ENCODE measurements at places on chromosomes 4 and X.
A peak's percentile ranks its signal among the peaks of the same experiment; 100 is the strongest.

- DNase-seq, result no peak
These were observed 28.1 kb downstream of the CORIN start for GRCh38 chr4:47809654-47810203.

GRCh38 chrX:123432361-123433150 is 248.5 kb downstream of the GRIA3 start:
- no peak for DNase-seq

DNA sequence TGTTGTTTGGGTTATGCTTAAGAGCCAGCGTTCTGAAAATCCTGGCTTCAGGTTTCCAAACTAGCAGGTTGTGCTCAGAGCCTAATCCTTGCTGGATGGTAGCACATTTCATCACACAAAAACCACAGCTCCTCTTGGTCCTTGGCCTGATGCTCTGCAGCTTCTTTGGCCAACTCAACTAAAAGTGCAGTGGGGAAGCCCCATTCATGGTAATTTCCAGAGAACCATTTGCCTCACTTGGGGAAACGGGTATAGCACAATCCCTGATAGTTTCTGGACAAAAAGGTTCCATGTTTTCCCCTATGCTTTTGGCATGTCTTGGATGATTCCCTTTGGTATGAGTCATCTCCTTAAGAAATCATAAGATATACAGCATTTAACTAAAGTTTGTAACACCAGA is 78.7 kb downstream of the SYNPO2 start:
- peak; percentile 72 for DNase-seq

DNA sequence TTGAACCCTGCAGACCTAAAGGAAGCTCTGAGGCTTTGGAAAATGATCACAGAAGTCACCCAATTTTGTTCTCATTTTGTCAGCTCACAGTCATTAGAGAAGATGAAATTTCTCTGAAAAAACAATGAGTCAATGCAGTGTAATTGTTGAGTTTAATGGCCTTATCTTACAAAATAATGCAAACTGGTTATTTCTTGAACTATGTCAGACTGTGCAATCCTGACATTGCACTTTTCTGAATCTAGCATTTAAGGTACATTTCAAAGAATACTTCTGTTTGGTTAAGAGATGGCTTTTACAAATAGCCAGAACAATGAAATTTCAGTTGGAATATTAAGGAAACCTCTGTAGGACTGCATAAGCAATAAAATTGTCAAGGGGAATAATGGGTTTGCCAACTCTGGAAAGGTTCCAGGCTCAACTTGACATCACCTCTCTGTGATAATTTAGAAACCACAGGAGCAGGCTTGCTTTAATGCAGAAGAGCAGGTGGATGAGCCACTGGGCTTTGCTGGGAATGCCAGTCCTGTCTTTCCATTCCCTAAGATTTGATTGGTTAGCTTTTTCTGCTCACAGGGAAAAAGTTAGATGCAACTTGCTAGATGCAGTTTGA is 222.8 kb downstream of the FRMPD4 start:
- DNase-seq, result peak; percentile 19

DNA sequence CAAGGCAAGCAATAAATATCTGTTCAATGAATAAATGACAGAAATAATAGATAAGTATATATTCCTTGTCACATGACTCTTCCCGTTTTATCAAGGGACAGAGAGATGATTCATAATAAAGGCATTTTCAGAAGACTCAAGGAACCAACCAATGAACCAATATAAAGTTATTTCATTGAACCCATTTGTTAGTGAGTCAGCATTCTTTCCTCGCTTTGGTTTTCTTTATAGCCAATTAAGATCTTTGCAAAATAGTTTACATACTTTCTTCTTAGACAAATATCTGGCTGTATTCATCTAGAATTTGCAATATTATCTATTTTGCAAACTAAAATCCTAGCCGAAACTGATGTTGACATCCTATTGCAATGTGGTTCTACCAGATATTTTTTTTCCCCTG is 269.4 kb downstream of the IL15 start:
- peak; percentile 94 for DNase-seq

DNA sequence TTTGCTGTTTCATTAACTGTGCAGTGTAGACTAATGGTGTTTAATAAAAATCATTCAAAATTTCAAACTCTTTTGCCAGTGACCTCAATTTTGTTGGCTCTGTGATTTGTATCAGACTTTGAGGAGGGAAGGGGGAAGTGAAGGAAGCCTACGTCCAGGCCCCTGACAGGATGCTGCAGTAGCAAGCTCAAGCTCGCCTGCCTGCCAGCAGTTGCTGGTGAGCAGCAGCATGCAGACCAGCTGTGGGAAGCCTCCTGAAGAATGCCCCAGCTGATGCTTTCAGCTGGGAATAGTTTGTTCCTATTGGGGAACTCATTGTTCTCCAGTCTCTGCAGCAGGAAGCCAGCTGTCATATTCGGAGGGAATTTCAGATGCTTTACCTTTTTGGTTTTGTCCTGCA is 495.2 kb downstream of the AFF2 start:
- DNase-seq, result no peak

DNA sequence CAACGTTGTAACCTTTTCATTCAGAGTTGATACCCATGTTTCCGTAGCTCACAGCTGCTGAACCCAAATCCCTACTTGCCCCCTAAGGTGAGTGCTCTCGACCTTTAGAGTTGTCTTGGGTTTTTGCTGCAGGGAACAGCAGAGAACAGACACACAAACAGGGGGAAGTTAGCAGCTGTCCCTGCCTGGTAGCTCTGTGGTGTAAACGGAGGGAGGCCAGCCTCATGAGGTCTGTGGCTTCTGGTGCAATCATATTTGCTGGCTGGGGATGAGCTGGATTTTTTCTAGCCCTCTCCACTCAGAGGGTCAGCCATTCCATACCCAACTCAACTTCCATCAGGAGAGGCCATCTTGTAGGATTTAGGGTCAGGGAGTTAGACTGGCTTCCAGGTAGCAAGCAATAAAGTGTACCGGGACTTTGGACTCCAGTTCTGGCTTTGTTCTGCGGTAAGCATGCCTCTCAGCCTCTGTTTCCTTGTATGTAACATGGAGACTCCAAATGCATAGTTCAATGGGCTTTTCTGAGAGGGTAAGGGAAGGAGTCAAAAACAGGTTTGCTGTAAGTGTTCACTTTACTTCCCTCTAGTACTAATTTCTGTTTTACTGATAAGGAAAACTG is 218.9 kb downstream of the MID1IP1 start:
- DNase-seq, result no peak

DNA sequence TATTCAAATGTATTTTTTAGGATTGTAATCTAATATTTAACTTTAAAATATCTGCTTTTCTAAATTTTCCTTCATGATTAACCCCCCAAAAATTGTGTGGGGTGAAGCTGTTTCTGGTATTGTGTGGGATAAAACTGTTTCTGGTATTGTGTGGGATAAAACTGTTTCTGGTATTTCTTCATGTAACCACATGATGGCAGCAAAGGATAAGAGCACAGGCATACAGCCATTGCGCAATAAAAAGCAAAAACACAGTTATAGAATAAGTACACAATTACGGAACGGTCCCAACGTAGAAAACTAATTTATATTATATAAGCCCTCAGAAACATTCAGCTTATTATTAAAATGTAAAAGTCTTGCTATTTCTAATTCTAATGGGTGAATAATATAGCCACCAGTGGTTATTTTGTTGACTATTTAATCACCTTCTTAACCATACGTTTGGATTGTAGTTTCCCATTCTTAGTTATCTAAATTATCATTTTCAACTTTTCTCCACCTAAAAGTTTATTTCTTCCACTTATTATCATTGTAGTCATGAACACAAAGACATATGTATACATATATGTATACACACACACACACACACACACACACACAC is 333.9 kb upstream of the FSTL5 start:
- peak; percentile 34 for DNase-seq

- DNase-seq, result no peak
These were observed 2.7 kb downstream of the DOCK11 start for GRCh38 chrX:118498351-118498750.

- peak; percentile 56 for DNase-seq
These were observed 42.7 kb downstream of the MAML3 start for GRCh38 chr4:140111256-140111655.

DNA sequence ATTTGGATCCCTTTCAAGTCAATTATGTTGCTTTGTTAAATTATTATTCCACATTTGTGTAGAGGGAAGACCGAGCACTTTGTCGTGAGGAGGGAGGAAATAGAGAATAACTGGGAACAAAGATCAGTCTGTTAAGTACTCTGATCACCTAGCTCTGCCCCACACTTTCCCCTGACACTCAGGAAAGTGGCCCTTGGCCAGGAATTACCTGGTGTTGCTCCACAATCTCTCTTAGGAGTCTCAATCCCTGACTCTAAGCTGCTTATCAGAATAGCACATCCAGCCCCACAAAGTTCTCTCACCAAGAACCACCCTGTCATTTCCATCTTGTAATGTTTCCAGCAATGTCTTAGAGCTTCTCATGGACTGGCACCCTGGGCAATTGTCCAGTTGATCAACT is 83.8 kb upstream of the BMPR1B start:
- no peak for DNase-seq
